Endothelial cell of coronary artery (primary cell): ENCODE measurements at places on chromosomes 4 and X. TPM values are rescaled to one million over a fixed set of nuclear protein-coding genes. Genes with fewer than 3 reads are reported as not detected.

The FMR1NB gene
- not detected in 2 replicates for total RNA-seq

The OCRL gene
- total RNA-seq: 13.2 and 17.2 TPM in 2 replicates

The CT47C1 gene
- total RNA-seq: not detected in 2 replicates

The PASD1 gene
- total RNA-seq: not detected in 2 replicates

The RIBC1 gene
- 0.09 and 0.36 TPM in 2 replicates for total RNA-seq
